ENCODE measurements at places on chromosomes 16 and 17.
A peak's percentile ranks its signal among the peaks of the same experiment; 100 is the strongest.

DNA sequence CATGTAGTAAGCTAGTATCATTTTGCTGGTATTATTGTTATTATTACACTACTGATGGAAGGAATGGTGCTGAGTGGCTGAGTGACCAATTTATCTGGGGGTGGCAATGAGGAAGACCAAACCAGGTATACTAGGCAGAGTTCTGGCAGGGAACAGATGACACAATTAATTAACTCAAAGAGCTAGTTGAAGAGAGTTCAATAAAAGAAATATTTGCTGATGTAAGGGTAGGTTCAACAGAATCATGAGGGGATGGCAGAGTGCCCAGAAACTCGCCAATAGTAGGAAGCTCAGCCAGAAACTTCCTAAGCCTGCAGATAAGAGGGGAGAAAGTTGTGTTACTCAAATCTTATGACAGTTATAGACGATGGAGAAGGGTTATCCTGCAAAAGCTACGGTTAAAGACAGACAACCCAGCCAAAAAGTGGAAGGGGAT is 352.5 kb downstream of the KCNJ2 start:
- peak; percentile 47 for DNase-seq

DNA sequence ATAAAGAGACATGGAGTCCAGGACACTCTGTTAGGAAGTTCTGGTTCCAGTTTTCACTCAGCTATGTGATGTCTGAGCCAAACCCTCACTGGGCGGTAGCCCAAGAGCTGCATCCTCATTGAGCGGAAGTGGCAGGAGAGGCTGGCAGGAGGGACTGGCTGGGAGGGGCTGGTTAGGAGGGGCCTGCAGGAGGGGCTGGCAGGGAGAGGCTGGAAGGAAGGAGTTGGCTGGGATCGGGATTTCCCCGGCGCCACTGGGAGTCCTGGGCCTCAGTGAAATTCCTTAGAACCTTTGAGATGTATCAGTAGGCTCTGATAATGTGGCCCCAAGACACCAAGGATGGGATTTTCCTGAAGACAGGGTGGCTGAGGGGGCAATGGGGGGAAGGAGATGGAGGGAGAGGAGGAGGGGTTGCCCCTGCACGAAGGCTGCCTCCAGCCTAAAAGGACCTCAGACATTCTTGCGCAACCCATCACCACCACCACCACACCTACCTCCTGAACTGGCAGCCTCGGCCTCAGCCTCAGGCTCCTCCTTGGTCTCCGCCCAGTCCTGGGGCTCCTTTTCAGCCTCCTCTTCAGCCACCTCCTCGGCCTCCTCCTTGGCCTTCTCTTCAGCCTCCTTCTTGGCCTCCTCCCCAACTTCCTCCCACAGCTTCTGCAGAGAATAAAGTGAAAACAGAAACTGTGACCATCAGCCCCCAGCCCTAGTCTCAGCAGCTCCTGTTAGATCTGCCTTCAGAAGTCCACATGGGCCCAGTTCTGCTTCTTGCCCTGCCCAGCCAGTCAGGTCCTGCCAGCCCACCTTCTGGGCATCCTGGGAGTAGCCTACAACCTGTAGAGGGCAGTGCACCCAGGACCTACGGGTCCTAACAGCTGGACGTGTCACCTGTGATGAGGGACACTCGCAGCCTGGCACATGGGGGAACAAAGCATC is 31.7 kb downstream of the CNGB1 start:
- DNase-seq = peak; percentile 46

- DNase-seq = no peak
These were observed 13.2 kb downstream of the SDK2 start for GRCh38 chr17:73630965-73631595.

- no peak for DNase-seq
These were observed 18.1 kb downstream of the PRMT7 start for GRCh38 chr16:68328860-68329390.

DNA sequence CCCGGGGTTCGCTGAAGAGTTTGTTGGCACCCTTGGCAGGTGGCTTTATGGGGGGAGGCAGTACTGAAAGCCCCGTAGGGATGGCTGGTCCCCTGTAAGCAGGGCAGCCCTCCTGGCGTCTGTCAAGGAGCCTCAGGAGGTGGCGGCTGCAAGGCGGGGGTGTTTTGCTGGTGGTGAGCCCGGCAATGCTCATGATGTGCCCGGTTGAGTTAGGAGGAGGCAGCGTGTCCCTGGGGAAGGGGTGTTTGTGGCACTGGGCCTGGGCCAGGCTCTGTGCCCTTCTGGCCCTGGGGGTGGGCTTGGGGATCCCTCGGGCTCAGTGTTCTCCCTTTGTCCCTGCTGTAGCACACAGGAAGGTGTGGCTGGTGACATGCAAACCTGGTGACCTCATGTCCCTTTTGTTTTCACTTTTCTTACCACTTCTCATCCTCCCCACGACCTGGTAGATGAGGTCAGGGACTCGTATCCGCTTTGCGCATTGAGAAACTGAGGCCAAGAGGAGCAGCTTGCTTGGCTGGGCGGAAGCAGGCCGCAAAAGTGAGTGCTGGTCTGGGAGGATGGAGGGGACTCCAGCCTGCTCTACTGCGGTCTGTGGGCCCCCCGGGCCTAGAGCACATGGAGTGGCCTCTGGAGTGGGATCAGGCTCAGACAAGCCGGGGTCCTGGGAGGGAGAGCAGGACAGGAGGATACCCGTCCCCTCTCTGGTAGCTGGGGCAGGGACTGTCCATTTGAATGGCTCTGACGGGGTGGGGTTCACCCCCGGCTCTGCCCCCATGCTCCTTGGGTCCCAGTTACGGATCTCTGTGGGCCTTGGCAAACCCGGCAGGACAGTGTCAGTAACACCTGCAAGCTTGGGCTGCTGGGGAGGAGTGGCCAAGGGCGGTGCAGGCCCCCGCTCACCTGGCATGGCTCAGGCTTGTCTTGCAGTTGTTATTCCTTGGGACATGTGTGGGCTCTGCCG is 2.2 kb downstream of the SNN start:
- DNase-seq = no peak

GRCh38 chr17:75182319-75182568 is 515 bp downstream of the SUMO2 start:
- DNase-seq = no peak

GRCh38 chr16:10601444-10602408 is 21.3 kb upstream of the EMP2 start:
- DNase-seq = no peak

DNA sequence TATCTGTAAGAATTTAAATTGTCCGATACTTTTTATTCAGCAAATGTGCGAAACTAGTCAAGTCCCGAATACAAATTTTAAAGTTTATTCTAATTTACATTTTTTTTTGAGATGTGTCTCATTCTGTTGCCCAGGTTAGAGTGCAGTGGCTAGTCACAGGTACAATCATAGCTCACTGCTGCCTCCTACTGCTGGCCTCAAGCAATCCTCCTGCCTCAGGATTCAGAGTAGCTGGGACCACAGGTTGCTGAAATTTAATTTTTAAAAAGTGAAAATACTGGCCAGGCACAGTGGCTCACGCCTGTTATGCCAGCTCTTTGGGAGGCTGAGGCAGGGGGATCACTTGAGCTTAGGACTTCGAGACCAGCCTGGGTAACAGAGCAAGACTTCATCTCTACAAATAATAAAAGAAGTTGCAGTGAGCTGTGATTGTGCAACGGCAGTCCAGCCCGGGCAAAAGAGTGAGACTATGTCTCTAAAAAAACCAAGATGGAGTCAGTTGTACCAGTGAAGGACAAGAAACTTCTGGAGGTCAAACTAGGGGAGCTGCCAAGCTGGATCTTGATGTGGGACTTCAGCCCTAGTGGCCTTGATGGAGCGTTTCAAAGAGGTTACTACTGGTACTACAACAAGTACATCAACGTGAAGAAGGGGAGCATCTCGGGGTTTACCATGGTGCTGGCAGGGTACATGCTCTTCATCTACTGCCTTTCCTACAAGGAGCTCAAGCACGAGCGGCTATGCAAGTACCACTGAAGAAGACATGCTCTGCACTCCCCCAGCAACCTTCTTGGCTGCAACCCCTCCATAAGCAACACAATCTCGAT is 5.6 kb downstream of the POLG2 start:
- peak; percentile 76 for DNase-seq

GRCh38 chr16:12600116-12600515 is 203.6 kb downstream of the CPPED1 start:
- no peak for DNase-seq

DNA sequence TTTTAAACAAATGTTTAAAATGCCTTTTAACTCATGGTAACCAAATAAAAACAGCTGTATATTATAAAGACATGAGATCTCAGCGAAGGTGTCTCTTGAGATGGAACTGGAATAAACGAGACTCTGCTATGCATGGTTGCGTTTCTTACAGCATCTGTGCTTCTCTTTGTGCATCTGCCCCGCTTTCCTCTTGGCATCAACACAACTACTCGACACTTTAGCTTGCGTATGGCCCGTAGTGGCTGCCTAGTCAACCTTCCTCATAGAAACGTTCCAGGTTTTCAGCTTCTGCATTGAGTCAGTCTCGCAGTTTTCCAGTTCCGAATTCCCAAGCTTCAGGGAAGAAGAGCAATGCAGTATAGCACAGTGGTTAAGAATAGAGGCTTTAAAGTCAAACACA is 214.9 kb downstream of the CEP112 start:
- no peak for DNase-seq

DNA sequence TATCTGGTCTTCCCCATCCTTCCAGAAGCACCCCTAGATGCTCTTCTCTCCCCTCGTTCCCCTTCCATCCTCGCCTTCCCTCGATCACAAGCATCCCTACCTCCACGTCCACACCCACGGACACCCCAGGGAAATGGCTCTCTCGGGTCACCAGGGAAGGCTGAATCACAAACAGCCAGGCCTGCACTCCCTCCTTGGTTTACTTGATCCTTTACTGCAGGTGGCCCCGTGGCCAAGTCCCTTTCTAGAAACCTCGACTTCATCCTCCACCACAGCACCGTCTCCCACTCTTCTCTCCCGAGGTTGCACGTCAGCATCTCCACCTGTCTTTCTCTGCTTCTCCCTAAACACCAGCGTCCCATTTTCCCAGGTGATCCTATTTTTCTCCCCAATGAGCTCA is 6.5 kb upstream of the RBFOX3 start:
- no peak for DNase-seq

GRCh38 chr16:72198021-72198711 is 26.2 kb upstream of the PMFBP1 start:
- DNase-seq = no peak

- DNase-seq = no peak
These were observed 253.0 kb downstream of the FOXL1 start for GRCh38 chr16:86831366-86831765.

DNA sequence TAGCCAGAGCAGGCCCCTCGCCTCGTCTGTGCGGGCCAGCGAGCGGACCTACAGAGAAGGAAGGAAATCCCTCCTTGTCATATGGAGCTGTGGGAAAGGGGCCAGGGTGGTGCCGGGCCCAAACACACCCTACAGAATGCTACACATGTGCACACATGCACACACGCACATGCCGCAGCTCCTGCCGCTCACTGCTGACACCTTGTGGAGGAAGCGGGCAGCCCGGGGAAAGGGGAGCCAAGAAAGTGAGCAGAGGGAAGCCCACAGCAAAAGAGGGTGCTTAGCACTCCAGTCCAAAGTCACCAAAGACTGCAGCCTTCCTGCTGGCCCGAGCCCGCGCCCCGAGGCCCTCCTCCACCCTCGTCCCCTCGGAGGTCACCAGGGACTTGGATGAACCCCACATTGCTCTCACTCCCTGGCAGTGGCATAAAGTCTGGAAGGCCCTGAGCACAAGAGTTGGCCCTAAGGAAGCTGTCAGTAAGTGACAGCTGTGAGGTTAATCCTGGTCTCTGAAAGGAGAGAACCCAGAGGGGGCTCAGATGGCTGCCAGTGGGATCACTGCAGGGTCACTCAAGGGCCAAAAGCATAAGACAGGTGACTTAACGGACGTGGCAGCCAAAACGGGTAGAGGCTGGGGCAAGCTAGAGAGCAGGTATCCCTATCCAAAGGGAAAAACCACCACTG is 68.2 kb downstream of the MYO18A start:
- peak; percentile 79 for DNase-seq

GRCh38 chr16:2077696-2078095 is 29.9 kb downstream of the TSC2 start:
- DNase-seq = no peak

DNA sequence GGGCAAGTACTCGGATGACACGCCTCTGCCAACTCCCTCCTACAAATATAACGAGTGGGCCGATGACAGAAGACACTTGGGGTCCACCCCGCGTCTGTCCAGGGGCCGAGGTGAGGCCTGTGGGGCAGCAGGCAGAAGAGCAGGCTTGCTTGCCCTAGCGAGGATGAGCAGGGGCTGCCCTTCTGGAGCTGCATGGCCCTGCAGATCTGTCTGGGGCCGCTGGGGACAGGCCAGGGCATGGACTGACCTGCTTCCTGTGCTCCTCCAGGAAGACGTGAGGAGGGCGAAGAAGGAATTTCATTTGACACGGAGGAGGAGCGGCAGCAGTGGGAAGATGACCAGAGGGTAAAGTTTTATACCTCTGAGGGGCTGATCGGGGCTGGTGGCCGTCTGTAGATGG is 5.3 kb downstream of the DHX38 start:
- no peak for DNase-seq

DNA sequence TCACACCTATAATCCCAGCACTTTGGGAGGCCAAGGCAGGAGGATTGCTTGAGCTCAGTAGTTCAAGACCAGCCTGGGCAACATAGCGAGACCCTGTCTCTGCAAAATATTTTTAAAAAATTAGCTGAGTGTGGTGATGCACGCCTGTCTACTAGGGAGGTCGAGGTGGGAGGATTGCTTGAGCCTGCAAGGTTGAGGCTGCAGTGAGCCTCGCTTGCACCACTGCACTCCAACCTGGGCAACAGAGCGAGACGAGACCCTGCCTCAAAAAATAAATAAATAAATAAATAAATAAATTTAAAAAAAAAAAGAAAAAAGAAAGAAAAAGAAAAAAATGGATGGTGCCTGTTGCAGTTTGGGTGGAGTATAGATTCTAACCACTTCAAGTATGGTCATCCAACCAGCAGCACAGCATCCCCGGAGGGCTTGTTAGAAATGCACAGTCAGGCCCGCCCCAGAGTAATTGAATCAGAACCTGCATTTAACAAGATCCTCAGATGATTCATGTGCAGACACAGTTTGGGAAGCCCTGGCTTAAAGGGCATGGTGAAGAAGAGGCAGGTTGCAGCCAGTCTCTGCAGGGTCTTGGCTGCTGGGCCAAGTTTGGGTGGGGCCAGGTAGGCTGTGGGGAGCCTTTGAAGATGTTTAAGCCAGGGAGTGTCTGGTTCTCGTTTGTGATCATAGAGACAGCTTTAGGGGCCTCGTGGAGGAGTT is 40.8 kb downstream of the MRC2 start:
- no peak for DNase-seq

DNA sequence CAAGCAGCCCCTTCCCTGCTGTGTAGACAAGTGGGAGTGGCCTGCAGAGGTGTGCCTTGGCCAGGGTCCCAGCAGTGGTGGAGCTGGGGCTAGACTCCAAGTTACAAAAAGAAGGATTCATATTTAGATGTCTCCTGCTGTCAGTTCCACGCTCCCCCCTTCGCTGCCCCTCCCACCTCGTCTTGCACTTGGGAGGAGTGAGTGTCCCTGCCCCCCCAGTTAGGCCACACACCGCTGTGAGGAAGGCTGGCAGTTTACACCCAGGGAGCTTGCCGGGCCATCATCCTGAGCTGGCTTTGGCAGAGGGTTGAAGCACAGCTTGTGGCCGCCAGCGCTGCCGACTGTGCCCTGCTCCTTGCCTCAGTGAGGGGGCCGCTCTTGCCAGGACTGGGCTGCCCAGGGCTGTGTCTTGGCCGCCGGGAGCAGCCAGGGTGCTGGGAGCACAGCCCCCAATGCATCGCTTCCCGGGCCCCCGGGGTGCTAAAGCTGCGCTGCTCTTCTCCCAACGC is 44.3 kb downstream of the ELAC2 start:
- no peak for DNase-seq
